ENCODE measurements at places on chromosomes 11 and 22.

GRCh38 chr22:17785185-17786184, 11.2 kb upstream of the BID start:
- peak; percentile 58 for DNase-seq

GRCh38 chr11:46547579-46547978, 46.2 kb downstream of the AMBRA1 start:
- DNase-seq, result no peak

- DNase-seq, result no peak
These were observed 23.8 kb downstream of the MICAL2 start for GRCh38 chr11:12134236-12134585.

DNA sequence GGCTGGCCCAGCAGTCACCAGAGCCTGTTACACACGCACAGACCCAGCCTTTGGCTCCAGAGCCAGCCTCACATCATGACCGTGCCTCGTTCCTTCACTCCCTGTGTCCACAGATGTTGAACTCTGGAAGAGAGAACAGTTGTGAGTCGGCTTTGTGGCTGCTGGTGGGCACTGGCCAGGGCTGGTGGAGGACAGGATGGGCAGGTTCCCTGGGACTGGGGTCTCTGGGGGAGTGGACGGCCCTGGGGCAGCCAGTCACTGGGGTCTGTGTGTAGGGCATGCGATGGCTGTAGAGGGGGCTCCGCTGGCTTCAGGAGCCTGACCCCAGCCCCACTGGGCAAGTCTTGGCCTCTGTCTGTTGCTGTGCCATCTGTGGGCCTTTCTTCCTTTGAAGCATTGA, 1070.1 kb downstream of the BRD1 start:
- DNase-seq, result no peak

DNA sequence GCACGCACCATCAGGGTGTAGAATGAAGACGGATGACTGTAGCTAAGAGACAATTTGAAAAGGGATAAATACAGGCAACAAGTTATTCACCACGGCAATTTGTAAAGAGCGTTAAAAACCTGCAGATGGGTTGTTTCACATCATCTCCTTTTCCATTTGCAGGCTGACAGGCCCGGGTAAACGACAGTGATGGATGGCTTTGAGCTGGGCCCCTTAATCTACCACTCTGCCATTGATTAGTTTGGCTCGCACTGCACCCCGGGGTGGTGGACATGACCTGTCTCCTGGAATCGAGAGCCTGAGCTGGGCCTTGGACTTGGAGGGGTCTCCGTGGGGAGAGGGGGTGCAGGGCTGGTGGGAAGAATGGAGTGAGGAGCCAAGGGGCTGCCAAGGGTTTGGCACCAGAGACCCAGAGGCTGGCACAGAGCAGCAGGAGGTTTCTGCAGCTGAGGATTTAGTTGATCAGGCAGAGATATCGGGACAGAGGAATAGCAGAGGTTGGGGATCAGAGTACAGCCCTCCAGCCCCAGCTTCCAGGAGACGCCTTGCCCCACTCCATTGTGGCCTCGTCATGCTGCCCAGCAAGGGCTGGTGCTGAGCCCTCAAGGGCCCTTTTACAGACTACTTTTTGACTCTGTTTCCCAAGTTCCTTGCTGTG, 110.6 kb upstream of the NECTIN1 start:
- no peak for DNase-seq

GRCh38 chr22:41560095-41560471, 727 bp upstream of the CSDC2 start:
- DNase-seq, result no peak

DNA sequence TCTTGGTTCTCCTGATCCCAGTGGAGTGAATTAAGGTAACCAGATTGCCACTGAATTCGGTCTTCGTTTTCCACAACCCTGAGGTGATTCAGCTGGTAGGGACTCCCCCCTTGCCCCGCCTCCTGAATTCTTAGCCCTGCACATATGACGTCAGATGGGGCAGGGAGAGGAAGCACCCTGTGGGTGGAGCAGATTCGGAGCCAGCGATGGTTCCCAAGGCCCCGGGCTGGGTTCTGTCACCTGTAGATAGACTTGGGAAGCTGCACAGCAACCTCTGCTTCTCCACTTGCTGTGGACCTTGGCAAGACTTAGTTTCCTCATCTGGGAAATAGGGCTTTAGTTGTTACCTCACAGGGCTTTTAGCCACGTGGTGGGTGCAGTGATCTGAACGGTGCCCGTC, 67.8 kb downstream of the CTTN start:
- no peak for DNase-seq

DNA sequence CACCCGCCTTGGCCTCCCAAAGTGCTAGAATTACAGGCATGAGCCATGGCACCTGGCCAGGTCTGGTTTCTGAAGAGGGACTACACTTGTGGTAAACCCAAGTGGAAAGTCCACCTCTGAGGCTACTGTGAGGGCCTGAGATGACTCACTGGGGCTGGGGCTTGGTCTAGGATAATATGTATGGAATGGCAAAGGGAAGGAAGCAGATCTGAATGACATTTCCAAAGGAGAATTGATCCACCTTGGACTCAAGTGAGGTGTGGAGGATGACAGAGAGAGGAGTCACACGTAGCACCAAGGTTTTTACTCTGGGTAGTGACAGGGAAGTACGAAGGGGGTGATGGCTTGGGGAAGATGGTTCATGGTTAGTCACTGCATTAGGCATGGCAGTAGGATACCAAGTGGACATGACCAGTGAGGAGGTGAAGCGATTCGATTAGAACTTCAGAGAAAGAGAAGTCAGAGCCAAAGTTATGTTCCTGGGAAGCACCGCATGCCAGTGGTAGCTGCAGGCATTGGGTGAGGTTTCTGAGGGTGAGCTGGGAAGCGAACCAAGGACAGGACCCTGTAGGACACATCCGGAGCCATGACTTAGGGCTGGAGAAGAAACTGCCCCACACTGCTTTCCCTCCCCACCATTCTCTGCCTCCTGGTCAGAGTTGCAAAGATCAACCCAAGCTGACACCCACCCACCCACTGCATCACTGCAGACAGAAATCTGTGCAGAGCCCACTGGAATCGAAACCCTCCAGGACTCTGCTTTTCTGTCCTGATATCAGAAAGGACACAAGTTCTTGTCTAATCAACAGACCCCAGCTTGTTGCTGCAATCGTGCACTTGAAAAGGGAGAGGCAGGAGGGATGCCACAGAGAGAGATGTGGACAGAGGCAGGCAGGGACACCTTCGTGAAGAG, 13.0 kb upstream of the BCL9L start:
- no peak for DNase-seq

DNA sequence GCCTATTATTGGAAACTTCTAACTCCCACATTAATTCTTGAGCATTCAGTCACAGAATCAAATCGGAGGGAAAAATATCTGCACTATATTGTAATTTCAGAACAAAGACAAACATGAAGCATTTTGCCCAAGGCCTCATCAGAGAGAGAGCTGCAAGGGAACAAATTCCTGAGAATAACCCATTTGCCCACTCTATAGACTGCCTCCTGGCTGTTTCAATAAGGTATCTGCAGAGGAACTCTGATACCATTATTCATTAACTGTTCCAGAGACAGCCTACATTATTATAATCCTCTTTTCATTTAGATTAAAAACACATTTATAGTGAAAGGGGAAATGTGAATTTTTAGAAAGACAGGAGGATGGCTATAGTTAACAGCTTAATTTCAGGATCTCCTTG, 663.9 kb downstream of the DLG2 start:
- no peak for DNase-seq

- no peak for DNase-seq
These were observed 1.7 kb upstream of the DIXDC1 start for GRCh38 chr11:111935317-111936039.

GRCh38 chr11:119144825-119145486, 3.9 kb upstream of the ABCG4 start:
- no peak for DNase-seq

GRCh38 chr11:110829873-110830272, 117.6 kb upstream of the ARHGAP20 start:
- DNase-seq, result no peak

DNA sequence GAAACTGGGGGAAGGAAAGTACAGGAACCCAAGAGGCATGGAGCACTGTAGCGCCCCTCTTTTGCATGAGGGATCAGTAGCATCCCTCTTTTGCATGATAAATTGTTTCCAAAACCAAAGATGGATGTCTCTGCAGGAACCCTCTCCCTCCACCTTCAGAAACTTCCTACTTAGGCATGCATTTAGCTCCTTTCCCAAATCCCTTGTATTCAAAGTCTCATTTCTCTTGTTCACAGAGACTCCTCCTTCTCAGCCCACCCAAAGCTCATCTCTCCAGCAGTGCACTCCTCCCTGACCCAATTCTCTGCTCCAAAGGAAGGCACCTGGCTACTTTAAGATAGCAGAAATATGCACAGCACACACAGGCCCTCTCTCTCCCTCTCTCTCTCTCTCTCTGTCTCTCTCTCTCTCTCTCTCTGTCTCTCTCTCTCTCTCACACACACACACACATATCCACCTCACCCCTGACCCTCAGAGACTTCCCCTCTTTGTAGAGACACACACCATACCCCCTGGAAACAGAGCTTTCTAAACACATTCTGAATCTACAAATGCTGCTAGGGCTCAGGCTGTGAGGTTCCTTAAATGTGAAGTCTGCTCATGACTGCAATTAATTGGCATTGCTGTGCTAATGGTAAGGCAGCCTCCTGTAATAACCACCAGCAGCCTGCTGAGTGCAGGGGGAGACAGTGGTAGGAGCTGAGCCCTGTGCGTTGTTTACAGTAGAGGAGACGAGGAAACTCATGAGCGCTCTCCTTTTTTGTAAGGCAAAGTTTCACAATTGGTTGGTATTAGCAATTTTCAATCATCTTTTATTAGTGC, 519.6 kb downstream of the NTM start:
- DNase-seq, result no peak

Measured in activated T-cell treated with anti-CD3 and anti-CD28 coated beads for 48 hours (primary cell).